IPS-NIHi11 (cell line): ENCODE measurements at places on chromosomes 7 and 10.

GRCh38 chr10:75617485-75618155, 186.2 kb downstream of the LRMDA start:
- no peak for DNase-seq

DNA sequence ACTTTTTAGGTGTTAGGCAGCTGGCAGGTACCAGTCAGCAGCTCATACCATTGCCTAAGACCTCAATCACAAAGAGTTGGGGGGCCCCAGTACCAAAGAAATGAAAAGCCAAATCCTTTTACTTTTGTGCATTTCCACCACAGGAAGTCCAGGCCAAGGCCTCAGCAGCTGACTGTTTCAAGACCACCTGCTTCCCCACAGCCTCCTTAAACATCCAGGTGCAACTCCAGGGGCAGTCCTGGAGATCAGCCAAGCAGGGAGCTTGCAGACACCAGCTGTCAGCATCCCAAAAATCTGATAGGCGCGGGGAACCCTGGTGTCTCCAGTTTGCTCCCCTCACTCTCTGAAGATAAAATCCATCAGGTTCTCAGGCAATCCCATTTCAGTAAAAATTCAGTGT, 91.5 kb upstream of the EFCAB10 start:
- DNase-seq = no peak

DNA sequence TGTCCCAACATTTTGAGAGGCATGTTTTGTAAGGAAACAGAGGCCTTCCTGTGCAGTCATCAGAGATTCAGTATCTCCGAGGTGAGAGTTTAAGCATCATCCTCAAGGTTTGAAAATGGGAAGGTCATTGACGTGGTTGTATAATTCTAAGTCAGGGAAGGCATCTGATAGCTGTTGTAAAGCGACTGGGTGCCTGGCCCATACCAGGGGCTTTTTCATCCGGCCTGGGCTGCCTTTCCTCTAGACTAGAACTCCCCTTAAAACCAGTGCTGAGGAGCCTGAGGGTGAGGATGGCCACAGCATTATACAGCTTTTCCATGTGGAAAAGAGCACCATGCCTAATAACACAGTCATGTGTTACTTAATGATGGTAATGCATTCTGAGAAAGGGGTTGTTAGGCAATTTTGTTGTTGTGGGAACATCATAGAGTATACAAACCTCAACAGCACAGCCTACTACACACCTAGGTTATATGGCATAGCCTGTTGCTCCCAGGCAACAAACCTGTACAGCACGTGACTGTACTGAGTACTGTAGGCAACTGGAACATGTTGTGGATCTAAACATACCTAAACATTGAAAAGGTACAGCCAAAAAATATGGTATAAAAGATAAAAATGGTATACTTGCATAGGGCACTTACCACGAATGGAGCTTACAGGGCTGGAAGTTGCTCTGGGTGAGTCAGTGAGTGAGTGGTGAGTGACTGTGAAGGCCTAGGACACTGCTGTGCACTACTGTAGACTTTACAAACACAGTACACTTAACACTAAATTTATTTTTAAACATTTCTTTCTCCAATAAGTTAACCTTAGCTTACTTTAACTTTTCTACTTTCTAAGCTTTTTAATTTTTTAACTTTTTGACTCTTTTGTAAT, 13.5 kb upstream of the CACUL1 start:
- no peak for DNase-seq

DNA sequence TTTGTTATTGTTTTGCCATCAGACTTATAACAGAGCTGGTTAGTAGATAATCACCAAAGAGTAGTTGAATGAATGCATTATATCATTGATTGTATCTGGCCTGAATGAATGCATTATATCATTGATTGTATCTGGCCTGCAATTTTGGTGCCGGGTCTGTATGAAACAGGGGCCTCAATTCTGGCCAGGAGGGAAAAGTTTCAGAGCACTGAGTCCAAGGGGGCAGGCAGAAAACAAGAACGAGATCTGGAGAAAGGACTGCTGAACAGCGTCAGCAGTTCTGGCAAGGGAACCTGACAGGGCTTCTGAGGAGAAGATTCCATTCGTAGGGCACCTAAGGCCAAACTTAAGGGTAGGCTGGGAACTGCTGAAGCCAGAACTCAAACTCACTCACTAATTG, 128.0 kb downstream of the SEMA3C start:
- DNase-seq = no peak

- DNase-seq = no peak
Observed at GRCh38 chr7:107870427-107871000, 20.5 kb upstream of the DLD start.

DNA sequence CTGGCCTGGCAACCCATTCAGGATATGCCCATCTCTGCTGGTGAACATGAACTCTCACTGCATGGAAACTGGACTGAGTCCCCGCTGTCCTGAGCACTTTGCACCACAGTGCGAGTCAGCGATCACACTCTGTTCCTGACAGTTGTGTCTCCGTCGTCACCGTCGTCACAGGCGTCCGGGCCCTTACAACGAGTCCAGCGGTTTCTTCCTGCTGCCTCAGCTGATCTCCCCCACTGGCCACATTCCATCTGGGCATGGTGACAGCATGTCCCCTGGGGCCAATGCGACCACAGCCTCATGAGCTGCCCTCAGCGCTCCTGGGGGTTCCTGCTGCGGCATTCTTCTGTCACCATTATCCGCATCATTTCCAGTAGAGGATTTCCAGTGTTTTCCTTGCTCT, 76.8 kb upstream of the KLF6 start:
- no peak for DNase-seq

GRCh38 chr10:129035052-129035827, 431.8 kb upstream of the MGMT start:
- no peak for DNase-seq
